ENCODE measurements at places on chromosomes 3 and 15.

DNA sequence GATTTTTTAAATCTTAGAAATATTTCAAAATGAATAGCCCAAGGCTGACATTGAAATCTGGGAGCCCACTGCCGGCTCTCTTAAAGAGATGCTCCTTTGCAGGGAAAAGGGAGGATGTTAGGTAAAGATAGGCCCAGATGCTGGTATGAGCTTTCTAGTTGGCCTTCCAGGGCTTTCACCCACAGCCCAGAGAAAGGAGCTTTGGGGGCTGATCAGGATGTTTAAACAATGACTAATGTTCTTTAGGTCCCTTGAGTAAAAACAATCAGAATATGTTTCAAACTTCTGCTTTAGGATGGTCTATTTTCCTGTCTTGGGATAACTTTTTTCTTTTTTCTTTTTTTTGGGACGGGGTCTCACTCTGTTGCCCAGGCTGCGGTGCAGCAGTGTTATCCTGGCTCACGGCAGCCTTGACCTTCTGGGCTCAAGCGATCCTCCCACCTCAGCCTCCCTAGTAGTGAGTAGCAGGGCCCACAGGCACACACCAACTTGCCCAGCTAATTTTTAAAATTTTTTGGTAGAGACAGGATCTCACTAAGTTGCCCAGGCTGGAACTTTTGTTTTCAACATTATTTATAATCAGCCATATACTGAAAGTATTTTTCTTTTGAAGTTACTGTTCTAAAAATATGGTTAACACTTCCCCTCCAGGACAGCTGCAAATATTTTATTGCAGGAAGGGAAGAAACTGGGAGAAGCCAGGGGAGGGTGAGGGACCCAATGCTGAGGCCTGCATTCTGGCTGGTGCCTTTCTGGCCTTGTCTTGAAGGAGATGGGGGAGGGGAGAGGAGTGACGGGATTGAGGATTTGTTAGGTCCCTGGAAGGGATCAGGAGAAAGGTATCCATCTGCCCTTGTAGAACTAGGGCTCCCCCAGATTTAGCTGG is 70.1 kb downstream of the TRAK1 start:
- DNase-seq: no peak

- DNase-seq: no peak
These were observed 5.3 kb downstream of the SEMA7A start for GRCh38 chr15:74428442-74428787.

GRCh38 chr3:39291903-39292329 is 12.1 kb upstream of the CX3CR1 start:
- peak; percentile 70 for DNase-seq

- no peak for DNase-seq
These were observed 15.9 kb upstream of the DRD3 start for GRCh38 chr3:114194750-114195149.

- DNase-seq: no peak
These were observed 59.1 kb downstream of the THRB start for GRCh38 chr3:24435584-24435983.

GRCh38 chr15:25673972-25674371 is 189.2 kb downstream of the ATP10A start:
- DNase-seq: no peak

- DNase-seq: no peak
These were observed 267.2 kb downstream of the FAM43A start for GRCh38 chr3:194952841-194953241.

- DNase-seq: no peak
These were observed 82.4 kb upstream of the RASGRF1 start for GRCh38 chr15:79172801-79173460.

Data from activated CD4-positive, alpha-beta T cell treated with anti-CD3 and anti-CD28 coated beads, Interleukin-2, amount 50 U/mL, for 24 hours (primary cell).